Common myeloid progenitor, CD34-positive (primary cell): ENCODE measurements at places on chromosomes 5 and 9.

DNA sequence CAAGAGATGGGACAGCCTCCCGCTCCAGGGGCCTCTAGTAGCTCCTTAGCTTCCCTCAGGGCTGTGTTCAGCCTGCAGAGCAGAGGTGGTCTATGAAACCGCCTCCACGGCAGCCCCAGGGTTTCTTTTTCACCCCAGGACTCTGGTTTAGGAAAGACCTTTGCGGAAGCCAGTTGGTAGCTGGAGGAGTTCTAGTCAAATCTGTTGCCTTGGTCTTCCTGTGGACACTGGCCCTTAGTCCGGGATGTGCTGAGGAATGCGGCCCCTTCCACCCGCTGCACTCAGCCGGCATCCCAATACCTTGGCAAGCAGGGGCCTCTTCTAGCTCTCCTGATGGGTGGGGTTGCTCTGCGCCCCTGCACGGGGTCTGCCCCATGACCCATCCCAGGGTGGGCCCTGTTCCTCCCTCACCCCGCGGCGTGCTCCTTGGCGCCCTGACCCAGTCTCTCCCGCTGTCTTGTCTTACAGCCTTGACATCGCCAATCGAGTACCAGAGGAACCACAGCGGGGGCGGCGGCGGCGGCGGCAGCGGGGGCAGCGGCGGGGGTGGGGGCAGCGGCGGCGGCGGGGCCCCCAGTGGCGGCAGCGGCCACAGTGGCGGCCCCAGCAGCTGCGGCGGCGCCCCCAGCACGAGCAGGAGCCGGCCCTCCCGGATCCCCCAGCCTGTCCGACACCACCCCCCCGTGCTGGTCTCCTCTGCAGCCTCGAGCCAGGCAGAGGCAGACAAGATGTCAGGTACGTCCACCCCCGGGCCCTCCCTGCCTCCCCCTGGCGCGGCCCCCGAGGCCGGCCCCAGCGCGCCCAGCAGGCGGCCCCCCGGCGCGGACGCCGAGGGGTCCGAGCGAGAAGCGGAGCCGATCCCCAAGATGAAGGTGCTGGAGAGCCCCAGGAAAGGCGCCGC is 94.3 kb upstream of the OTULINL start:
- DNase-seq: no peak

DNA sequence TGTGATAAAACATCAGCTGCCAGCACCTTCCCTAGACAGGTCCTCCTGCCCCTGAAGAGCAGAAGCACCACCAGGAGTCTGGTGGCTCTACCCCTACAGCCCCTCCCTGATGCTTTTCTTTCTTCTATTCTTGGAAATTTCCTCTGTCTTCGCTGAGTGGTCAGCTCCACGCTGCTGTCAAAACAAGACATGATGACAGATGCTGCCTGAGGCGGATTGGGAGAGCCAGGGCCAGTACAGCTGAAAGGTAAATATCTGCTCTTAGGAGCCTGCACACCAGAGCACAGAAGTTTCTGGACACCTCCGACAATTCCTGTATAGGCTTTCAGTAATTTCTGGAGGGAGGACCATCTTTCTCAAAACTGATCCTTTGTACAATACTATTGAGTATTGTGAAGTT is 4.7 kb upstream of the OR1Q1 start:
- no peak for DNase-seq

DNA sequence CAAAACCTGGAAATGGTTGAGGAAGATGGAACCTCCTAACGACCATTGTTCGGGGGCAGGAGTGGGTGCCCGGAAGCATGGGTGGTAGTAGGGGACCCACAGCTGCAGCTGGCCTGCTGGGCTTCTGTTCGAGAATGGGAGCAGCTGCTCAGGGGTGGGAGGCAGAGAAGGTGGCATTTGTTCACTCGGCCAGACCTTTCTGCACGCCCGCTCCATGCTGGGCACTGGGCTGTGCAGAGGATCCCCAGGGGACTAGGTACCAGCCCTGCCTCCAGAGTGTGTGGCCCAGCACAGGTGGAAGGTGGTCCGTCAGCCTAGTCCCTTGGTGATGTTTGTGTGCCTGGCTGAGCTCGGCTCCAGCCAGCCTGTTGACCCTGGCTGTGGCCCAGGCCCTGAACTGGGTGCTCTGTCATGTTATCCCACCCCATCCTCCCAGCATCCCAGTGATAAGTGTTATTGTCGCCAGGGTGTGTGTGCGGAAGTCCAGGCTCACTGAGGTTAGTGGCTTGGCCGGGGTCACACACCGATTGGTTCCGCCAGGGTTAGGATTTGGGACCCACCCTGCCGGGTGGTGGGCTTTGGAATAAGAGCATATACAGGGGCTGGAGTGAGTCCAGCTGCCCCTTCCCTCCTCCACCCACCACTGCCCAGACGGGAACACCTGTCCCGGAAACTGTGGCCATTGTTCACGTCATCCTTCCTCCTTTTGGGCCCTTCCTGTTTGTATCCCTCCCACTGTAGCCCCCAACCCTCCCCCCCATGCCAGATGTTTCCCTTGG is 4.8 kb downstream of the N4BP3 start:
- peak; percentile 49 for DNase-seq

GRCh38 chr5:151670083-151670686 is 16.5 kb downstream of the SPARC start:
- DNase-seq: no peak

- no peak for DNase-seq
Observed at GRCh38 chr9:3541206-3541605, 15.4 kb upstream of the RFX3 start.

DNA sequence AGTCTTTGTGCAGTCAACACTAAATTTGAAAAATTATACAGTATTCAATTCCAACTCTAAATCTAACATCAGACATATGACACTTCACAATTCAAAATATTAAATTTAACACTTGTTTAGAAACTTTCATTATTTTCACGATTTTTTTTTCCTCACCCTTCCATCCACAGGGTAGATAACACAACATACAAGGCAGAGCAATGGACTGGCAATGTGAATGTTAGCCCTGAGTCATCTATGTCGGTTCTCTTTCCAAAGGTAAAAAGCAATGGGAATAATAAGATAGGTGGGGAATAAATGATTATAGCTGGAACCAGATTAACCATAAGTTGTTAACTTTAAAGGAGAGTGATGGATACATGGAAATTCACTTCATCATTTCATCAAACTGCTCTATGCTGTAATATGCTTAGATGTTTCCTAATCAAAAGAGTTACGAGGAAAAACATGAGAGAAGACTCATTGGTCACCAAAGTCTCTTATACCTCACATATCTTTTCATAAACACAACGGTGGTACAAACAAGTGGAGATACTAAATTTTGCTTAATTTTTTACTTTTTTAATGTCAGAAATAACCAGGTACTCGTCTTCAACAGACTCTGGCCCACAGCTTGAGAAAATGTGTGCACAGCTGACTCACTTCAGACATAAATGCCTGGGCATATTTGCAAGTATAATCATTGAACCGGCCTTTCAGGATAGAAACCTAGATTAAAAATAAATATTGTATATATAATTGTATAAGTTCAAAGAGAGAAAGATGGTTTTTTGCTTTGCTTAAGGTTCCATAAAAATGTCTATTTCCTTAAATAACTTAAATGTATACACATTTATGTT is 23.0 kb downstream of the RFX3 start:
- no peak for DNase-seq

GRCh38 chr5:131515348-131515747 is 119.7 kb downstream of the RAPGEF6 start:
- DNase-seq: no peak

DNA sequence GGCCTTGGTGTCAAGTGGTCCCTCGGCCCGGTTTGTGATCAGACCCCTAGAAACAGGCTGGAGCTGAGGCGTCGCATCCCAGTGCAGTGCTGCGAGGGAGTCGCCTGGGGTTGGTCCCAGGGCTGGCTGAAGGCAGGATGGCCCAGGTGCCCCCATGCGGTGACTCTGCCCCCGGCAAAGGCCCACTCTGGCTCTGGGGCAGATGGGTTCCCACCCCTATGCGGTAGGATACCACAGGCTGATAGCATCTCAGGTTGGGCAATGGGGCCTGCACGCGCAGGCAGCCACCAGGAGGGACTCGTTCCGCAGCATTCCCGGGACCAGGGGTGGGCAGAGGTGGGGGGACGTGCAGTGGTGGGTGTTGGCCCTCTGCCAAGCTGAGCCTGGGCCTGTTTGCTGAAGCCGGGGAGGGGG is 86.0 kb downstream of the RXRA start:
- DNase-seq: no peak

GRCh38 chr9:18478501-18479361 is 4.8 kb downstream of the ADAMTSL1 start:
- DNase-seq: no peak

DNA sequence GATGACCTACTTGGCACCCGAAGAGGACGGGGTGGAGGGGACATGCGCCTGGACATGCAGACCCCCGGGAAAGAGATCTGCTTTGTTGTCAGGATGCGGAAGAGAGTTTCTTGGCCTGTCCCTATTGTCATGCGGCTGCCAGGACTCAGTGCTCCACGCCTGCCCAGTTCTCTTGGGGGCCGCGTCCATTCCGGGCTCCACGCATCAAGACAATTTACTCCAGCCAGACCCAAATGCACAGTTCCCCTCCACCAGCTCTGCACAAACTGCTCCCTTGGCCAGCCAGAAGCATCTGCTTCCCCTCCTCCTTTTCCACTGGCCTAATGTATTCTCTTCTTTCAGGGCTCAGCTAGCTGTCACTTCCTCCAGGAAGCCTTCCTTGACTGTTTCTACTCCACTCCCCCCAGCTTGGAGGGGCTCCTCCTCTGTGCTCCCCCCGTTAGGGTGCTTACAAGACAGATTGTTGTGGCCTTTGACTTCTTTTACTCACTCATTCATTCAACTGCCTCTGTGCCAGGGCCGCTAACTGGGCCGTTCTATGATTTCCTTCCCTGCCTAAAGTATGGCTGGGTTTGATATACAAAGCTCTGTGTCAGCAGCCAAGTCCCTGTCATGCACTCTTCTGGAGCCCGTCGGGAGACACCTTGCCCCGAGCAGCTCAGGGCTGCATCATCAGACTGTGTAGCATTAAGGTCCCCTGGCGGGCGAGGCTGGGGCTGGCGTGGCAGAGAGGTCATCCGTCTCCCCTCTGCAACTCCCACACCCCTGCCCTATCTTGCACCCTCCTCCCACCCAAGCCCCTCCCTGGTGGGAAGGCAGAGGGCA is 6.6 kb downstream of the FIBCD1 start:
- no peak for DNase-seq

- no peak for DNase-seq
Observed at GRCh38 chr5:168347368-168348083, 56.1 kb downstream of the WWC1 start.

- peak; percentile 59 for DNase-seq
Observed at GRCh38 chr5:150129813-150130492, 25.7 kb downstream of the PDGFRB start.

- DNase-seq: no peak
Observed at GRCh38 chr9:109286571-109286977, 34.3 kb downstream of the EPB41L4B start.

DNA sequence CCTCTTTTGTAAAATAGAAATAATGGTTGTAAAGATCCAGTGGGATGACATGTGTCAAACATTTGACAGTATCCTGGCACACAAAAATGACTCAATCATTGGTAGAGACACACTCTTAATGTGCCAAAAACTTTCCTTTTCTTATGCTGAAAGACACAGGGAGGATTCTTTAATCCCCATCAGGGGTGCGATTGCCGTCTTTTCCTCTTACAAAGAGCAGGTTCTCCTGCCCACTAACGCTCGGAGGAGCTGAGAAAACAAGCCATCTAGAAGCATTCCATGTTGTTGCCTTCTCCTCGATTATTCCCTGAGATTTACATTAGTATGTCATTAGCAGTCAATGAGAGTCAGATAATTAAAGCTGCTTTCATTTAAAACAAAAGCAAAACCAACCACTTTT is 342.6 kb upstream of the CCNH start:
- no peak for DNase-seq

- no peak for DNase-seq
Observed at GRCh38 chr5:116502616-116503015, 72.0 kb downstream of the SEMA6A start.

DNA sequence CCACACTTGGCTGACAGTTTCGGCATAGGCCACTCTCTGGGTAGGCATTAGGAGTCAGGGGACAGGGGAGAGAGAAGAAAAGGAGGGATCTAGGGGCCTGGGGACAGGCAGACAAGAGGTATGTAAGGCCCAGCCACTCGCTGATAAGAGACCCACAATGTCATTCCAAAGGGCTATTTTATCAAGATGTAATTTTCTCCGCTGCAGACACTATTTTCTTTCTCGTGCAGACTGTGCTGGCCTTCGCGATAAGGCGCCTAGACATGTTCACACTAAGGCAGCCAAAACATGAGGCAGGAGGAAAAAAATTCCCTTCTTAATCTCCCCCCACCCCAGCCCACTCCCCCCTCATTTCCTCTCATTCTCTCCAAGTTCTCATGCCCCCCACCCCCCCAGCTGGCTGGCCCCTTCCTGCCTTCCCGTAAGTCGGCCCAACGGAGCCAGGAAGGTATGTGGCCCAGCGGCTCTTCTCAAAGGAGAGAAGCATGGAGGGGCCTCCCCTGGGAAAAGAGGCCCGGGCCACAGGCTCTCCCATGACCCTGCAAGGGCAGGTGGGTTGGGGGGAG is 44.9 kb upstream of the SYNPO start:
- DNase-seq: peak; percentile 6

DNA sequence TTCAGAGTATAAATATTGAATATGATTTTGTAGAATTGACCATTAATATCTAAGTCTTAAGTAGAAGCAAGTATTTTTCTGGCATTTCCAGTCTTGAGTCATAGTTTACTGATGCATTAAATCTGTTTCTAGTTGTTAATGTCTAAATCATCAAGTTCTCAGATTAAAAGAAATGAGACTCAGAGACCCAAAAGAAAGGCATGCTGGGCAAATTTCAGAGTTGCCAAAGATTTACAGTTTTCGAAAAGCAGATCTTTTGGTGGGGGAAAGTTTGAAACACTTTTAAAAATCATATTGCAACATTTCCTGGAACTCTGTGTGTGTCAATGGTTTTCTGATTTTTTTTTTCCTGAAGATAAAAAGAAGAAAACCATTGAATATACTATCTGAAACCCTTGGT is 60.9 kb downstream of the ANKRD55 start:
- DNase-seq: no peak

- no peak for DNase-seq
Observed at GRCh38 chr5:54520940-54521339, 3.4 kb downstream of the SNX18 start.

GRCh38 chr5:5343568-5343967 is 78.9 kb upstream of the ICE1 start:
- no peak for DNase-seq
